Left lung (tissue), 14 donors: ENCODE measurements at places on chromosomes 4 and X. TPM values are rescaled to one million over a fixed set of nuclear protein-coding genes. Genes with fewer than 3 reads are reported as not detected.

Gene SLC39A8
- total RNA-seq: 295 TPM

DNA sequence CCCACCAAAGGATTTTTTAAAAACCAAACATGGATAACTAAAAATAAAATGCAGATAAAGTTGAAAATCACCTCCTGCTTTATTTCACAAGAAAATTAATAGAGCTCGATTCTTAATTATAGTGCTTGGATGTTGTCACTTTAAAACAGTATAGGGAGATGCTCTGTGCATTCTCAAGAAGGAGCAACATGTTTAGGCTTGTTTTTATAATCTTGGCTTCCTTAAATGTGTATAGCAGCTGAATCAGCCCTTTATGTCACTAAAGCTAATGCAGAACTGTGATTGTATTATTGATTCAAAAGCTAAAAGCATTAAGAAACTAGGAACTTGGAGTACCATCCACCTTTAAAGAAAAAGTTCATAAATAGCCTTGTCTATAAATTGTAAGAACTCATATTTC, 12.9 kb downstream of the UTP3 start:
- DNase-seq: no peak

Gene CLRN2
- total RNA-seq: not detected

DNA sequence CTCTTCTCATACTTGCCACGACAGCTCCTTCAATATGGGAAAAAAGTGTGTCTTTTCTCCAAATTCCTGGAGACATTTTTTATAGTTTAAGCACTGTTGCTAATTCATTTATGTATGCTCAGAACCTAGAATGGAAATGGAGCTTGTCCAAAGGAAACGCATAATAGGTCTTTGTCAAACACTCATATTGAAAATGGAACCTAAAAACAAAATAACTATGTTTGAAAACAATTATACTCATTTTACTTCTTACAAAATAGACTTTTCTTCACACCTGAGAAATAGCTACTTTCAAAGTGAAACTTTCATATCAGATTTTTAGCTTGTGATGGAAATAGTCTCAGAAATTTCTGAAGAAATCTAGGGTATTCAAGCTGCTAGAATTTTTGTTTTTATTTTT, 529.7 kb upstream of the BOD1L1 start:
- no peak for DNase-seq

Gene TREX2
- 1.1 TPM for total RNA-seq

Gene TBX22
- not detected for total RNA-seq

DNA sequence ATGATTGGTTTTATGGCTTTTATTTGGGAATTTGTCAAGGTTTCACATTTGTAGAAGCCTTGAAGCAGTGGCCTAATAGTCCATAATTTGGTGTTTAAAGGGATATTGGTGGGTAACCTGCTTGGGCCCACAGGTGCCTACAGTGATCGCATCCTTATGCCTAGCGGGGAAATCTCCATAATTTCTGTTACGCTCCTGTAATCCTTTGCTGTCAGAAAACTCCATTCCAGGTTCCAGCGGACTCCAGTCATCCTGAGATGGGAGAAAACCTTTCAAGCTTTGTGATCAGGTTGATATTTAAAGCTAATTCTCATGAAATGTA, 257.0 kb upstream of the JADE1 start:
- DNase-seq: no peak

- DNase-seq: no peak
These were observed 8.8 kb upstream of the GRPEL1 start for GRCh38 chr4:7076696-7077082.

DNA sequence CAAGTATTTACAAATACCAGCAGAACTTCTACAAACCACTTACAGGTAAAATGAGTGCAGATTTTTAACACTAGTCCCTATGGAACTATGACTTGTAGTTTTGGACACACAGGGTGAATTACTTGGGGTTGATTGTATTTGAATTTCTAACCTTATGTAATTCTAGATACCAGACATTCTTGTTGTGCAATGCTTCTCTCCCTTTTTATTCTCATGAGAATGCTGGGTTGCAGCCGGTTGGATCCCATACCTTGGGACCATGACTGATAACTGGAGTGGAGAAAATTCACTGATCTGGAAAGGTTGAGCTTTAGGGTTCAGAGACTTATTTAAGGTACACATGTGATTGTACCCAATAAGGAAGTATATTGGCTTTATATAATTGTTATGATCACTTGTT, 8.8 kb downstream of the TET2 start:
- DNase-seq: no peak
